ENCODE measurements at places on chromosomes 7 and 10.

DNA sequence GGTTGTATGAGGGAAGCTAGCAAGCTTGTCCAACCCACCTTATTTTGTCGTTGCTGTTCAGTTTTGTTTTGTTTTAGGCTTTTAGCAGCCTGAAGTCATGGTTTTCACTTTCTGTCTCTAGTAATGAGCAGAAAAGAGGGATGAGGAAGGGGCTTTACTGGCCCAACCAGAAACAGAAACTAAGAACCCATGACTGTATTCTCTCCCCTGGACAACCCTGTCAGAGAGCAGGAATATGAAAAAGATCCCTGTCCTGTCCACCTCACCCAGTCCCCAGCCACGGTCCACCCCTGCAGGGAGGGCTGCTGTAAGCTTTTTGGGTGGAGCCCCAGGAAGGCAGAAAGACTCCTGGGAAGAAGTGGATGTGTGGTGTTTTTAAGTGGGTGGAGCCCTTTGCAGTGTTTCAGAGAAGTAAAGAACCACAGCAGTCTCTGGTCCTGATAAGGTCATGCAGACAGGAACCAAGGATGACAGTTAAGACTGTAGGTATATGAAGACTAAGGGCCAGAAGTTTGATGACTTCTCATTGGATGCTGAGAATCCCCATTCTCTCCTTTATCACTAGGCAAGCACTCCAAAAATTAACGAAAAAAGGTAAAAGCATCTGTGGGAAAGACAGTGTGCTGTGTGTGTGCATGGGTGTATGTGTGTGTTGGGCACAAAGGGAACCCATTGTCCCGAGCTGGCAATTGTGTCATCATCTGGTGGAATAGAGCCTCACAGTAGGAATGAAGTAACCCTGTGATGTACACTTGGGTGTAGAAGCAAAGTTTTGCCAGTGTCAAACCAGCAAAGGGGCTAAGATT, 13.8 kb downstream of the MRPL32 start:
- DNase-seq: no peak

DNA sequence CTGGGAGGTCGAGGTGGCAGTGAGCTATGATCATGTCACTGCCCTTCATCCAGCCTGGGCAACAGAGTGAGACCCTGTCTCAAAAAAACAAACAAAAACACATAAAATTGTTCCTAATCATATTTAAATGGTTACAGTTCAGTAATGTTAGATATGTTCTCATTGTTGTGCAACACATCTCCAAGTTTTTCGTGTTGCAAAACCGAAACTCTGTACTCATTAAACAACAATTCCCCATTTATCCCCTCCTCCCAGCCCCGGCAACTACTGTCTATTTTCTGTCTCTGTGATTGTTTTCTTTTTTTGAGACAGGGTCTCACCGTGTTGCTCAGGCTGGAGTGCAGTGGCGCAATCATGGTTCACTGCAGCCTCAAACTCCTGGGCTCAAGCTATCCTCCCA, 16.1 kb upstream of the PRXL2A start:
- no peak for DNase-seq

DNA sequence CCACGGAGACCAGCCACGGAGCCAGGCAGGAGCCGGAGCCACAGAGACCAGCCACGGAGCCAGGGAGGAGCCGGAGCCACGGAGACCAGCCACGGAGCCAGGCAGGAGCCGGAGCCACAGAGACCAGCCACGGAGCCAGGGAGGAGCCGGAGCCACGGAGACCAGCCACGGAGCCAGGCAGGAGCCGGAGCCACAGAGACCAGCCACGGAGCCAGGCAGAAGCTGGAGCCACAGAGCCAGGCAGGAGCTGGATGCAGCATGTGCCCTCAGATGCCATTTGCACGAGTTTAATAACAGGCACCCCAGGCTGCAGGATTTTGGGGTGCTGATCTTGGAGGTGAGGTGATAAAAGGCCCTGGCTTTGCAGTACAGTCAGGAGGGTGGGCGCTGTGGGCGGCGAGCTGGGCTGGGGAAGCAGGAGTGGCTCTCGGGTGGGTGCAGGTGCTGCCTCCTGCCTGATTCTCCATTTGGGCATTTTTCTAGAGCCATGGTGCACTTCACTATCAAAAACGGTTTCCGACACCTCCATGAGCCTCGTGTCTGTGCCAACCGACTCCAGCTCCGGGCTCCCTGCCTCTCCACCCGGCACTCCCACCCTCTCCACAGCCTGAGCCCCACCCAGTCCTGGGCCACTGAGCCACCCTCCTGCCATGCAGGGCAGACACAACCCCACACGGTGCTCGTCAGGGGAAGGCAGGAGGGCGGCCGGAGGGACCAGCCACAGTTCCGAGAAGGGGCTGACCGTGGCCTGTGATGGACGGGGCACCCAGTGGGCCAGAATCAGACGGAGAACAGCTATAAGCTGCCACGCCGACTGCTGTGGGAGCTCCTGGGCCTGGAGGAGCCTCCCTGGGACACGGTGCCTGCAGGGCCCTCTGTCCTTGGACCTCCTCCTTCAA, 40.8 kb upstream of the NKX6-2 start:
- DNase-seq: no peak

DNA sequence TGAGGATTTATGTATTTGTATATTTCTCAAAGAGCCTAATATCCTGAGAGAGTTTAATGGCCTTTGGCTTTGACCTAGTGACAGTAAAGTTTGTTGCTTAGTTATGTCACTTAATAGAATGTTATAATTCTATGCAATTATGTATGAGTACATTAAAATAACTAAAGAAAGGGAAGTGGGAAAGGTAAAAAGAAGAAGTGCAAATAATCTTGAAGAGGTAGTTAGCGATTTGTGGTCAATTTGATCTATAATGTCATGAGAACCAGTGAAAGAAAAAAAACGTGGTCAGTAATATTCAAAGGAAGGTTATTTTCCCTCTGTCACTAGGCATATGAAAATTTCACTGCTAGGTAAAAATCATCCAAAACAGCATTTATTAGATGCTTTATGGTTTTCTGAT, 143.4 kb upstream of the LSM8 start:
- DNase-seq: no peak

DNA sequence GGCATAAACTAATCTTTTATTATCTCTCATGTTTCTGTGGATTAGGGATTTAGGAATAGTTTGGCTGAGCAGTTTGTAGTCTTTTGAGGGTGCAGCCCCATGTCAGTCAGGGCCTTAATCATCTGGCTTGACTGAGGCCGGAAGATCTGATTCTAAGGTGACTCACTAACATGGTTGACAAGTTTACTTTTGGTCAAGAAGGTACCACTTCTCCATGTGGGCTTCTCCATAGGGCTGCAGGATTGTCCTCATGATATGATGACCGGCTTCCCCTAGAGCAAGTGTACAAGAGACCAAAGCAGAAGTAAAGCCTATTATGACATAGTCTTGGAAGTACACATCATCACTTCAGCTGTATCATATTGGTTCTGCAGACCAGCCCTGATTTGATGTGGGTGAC, 45.9 kb upstream of the OIT3 start:
- no peak for DNase-seq

- DNase-seq: no peak
Observed at GRCh38 chr10:128908099-128908498, 558.9 kb upstream of the MGMT start.

DNA sequence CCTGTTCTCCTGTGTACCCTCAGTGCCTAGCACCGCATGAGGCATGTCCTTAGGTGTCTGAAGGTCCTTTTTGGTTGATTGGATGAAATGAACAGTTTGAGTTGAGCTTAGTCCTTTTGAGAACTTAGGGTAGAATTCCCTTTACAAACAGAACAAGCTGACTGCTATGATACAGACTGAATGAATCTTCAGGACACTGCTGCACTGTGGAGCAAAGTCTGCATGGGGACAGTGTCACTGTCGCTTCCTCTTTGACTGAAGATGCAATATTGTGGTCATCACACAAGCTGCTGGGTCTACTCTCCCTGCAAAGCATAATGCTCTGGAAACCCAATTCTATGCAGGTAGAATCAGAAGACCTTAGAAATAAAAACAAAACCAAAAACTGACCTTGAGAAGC, 8.6 kb upstream of the PLAU start:
- no peak for DNase-seq

DNA sequence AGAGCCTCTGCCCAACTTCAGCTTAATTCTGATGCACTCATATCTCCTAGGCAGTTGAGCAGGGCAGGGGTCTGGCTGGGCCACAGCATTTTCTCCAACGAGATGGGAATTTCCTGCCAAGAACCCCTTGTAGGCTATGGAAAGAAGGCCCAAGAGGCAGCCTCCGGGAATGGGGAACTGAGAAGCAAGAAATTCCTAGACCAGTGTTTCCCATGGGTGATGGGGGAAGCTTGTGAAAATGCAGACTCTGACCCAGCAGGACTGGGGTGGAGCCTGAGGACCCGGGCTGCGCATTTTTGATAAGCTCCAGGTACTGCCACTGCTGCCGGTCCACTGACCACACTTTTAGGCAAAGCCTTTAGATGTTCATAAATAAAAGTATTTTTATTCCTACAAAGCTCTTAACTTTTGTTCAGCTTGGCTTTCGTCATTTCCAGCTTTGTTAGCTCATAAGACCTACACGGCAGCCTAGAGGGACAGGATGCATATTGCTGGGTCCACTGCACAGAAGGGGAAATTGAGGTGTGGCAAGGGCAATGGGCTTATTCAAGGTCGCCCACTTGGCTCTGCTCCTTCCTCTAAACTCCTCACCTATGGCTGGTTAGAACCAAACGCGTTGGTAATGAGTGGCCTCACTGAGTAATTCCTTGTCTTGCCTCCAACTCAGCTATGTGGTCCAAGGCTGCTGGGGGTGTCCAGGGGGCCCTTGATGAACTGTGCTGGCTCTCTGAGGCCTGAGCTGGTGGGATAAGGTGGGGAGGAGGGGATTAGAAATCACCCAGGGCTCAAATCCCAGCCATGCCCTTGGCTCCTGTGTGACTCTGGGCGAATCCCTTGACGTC, 29.5 kb downstream of the ZCCHC24 start:
- no peak for DNase-seq

DNA sequence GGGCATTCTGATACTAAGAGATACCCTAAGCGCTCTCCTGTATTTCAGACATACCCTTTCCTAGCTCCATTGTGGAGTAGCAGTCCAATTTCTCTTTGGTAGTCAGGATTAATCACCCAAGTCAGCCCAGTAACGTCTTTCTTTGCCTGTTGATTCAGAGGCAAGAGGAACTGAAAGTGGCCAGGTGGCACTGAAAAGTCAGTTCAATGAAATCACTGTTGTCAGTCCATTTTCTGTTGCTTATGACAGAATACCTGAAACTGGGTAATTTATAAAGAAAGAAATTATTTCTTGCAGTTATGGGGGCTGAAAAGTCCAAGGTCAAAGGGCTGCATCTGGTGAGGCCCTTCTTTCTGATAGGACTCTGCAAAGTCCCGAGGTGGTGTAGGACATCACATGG, 40.2 kb downstream of the ANKRD61 start:
- DNase-seq: no peak

DNA sequence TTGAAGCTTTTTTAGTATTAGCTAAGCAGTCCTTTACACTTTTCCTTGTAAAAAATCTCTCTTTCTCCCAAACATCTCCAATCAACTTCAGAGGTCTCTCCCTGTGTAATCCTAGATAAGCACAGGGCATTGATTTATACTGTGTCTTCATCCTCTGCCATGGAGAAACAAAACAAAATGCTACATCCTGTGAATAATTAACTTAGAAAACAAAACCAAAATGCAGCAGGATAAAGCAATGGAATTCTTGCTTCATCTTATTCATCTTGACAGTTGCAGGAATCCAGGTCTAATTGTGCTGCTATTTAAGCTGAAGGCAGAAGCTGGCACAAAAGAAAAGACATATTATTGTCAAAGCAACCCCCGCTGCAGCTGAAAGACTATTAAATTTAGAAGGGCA, 641.5 kb upstream of the SORCS1 start:
- no peak for DNase-seq

GRCh38 chr7:142348921-142349405, 91.1 kb upstream of the PRSS58 start:
- no peak for DNase-seq

DNA sequence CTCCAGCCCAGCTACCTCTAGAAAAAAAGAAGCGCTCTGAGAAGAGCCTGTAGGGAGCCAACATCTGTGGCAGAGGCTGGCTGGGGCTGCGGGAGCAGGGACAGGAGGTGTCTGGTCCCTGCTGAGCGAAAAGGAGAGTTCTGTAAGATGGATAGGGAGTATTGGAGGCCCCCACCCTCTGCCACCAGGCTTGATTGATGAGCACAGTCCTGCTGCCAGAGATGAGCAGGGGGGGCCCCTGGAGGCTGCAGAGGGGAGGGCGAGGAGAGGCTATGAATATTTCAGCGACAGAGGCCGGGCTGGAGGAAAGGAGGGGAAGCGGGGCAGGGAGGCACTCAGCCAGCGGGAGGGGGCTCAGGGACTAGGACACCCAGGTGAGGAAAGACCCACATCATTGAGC, 44.5 kb upstream of the HSPB1 start:
- DNase-seq: no peak

- DNase-seq: no peak
Observed at GRCh38 chr7:98869597-98870120, at the start of gene TMEM130. TMEM130 (minus strand) TSS chr7:98870014; CDS start chr7:98869861, 153 bp downstream.

- no peak for DNase-seq
Observed at GRCh38 chr10:34908481-34908880, 93.4 kb upstream of the PARD3 start.

- no peak for DNase-seq
Observed at GRCh38 chr7:34821932-34822558, 164.0 kb downstream of the NPSR1 start.

DNA sequence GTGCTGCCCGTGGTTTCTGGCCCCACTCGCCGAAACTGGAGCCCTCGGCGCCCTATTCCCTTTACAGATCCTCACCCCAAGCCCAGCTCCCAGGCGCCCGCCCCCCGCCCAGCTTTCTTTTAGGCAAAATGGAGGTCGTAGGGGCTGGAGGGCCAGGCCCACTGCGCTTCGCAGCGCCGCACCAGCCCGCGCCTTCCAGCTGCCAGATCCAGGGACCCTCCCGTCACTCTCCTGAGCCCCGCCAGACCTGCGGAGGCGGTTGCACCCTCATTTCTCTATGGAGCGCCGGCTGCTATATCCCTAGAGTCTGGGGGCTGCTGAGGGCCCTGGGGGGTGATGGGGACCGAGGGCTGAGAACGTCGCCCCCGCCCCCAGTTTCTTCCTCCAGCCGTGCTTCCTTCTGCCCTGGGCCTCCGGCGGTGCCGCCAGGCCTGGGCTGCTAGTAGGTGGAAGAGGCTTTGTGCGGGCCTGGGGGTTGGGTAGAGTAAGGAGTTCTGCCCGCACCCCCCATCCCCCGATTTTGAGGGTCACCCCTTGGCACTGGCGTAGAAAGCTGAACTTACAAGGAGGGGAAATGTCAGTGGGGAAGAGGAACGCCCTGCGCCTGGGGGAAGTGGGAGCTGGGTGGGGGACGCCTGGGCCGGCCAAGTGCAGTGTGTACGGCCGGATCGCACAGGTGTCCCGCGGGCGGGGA, 1.0 kb downstream of the GNB2 start:
- no peak for DNase-seq

DNA sequence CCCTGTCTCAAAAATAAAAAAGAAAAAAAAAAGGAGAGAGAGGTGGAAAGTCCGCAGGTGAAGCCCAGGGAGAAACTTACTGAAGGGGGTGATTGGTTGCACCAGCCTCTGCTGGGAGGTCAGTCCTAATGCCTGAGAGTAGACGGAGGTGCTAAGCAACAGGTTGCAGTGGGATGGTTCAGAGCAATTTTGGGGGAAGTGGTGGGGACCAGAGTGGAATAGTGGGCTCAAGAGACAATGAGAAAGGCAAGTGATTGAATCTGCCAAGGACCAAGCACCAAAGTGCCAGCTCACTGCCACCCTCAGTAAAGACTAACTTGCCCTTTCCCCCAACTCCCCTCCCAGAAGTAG, 90.2 kb upstream of the GTF2I start:
- DNase-seq: no peak

GRCh38 chr10:129960481-129961156, 3.5 kb downstream of the EBF3 start:
- DNase-seq: no peak

GRCh38 chr7:142983825-142984224, 21.7 kb upstream of the KEL start:
- no peak for DNase-seq
